ENCODE measurements at places on chromosomes 12 and 14.
A peak's percentile ranks its signal among the peaks of the same experiment; 100 is the strongest.

DNA sequence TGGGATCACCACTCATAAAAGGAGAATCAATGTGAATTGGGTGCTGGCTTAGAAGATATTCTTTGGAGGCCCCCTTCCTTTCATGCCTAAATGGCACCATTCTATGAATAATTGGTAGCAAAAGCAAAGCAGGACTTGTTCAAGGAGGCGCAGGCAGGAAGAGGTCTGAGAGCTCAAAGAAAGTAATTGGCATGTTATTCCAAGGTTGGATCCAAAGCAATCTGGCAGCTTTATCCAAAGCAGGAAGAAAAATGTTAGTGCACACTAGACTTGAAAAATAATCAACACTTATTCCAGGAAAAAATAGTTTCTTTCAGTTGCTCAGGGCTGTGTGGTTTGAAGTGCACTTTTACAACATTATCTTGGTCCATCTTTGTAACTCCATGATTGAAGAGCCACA, 326.4 kb downstream of the NUAK1 start:
- no peak for DNase-seq

- no peak for DNase-seq
Measured at GRCh38 chr12:108709697-108710096, 21.6 kb downstream of the CORO1C start.

DNA sequence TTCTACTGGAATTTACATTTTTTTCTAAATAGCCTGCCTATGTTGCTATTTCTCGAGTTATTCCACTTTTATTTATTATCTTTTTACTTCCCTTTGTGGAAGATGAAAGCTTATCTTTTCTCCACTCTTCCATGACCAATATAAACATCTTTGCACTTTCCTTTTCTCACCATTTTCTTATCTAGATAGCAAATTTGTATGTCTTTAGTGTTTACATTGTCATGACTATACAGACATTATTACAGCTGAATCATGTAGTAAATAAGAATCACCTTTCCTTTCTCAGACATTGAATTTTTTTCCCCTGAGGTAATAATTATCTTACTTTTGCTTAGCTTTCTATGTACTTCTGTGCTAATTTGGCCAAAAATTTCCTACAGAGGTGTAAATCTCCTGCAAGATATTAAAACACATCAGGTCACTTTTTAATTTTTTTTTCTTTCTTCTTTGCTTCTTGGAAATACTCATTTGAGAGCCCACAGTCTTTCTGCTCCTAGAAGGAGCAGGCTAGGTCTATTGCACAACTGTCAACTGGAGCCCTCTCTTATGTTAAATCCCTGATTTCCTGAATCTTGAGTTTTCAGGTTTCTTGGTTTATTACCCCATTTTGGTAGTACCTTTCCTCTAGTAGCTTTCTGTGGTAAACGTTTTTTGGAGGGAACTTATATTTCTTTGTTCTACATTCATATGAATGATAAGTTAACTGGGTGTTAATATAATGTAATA, 109.0 kb upstream of the ATP2B1 start:
- DNase-seq: no peak

- DNase-seq: no peak
Measured at GRCh38 chr12:132774646-132775275, 13.1 kb upstream of the ANKLE2 start.

GRCh38 chr14:54329082-54329695, 67.6 kb upstream of the CDKN3 start:
- peak; percentile 76 for DNase-seq

DNA sequence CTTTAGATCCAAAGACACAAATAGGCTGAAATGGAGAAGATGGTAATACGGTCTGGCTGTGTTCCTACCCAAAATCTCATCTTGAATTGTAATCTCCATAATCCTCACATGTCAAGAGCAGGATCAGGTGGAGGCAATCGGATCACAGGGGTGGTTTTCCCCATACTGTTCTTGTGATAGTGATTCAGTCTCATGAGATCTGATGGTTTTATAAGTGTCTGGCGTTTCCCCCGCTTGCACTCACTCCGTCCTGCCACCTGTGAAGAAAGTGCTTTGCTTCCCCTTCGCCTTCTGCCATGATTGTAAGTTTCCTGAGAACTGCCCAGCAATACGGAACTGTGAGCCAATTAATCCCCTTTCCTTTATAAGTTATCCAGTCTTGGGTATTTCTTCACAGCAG, 1795.5 kb upstream of the FLRT2 start:
- no peak for DNase-seq

- no peak for DNase-seq
Measured at GRCh38 chr14:36021591-36022320, 154.8 kb downstream of the PTCSC3 start.

DNA sequence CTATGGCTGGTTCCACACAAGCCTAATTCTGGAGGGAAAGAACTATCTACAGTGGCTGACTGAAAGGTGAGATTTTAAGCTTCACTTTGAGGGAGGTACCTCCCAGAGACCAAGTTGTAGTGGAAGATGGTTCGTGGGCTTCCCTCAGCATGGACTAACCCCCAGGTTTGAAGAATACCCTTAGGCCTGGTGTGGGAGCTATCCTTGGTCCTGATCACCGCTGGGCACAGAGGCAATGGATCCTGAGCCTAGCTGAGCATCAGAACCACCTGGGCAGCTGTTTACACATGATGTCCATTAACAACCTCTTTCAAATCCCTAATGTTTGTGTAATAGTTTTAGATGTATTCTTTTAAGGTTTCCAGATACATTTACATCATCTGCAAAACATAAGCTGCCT, 10.3 kb downstream of the DAO start:
- no peak for DNase-seq

- no peak for DNase-seq
Measured at GRCh38 chr14:34050606-34051005, 99.7 kb upstream of the EGLN3 start.

All from left kidney (tissue), 8 donors.